ENCODE measurements at places on chromosomes 12 and 14.
A peak's percentile ranks its signal among the peaks of the same experiment; 100 is the strongest.

GRCh38 chr12:92796650-92797049, 93.9 kb downstream of the PLEKHG7 start:
- no peak for DNase-seq

- DNase-seq, result no peak
These were observed 530.1 kb downstream of the NRXN3 start for GRCh38 chr14:78700236-78700635.

- no peak for DNase-seq
These were observed 31.6 kb downstream of the CHST11 start for GRCh38 chr12:104488374-104488773.

- DNase-seq, result no peak
These were observed 358.3 kb downstream of the SLC6A15 start for GRCh38 chr12:84554199-84554723.

DNA sequence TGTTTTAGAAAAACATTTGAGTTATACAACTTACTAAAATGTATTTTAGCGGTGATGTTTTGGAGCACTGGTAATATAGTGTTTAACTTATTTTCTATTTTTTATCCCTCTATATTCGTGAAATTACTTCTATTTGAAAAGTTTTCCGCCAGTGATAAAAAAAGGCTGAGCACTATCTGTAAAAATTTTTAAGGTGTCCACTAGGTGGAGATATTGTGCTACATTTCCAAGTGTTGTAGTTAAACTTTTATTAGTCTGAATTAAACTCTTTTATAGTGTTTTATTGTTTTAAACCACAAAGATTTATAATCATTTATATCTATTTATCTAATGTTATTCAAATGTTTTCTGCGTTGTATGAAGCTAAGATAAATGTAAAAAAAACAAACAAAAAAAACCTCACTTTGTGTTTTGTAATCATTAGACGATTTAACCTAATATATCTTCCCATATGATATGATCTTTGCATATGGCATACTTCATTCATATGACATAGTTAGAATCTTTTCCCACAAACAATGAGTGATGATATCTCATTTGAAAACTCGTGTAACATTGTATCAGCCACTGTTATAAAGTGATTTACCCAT, 11.8 kb downstream of the ALG10B start:
- DNase-seq, result peak; percentile 72

GRCh38 chr12:50981319-50982239, 29.2 kb downstream of the HIGD1C start:
- DNase-seq, result no peak

- DNase-seq, result peak; percentile 51
These were observed 262.0 kb downstream of the MED13L start for GRCh38 chr12:116015525-116015924.

GRCh38 chr14:90319173-90319572, 12.6 kb downstream of the NRDE2 start:
- no peak for DNase-seq

GRCh38 chr12:12533238-12533829, 29.3 kb downstream of the DUSP16 start:
- no peak for DNase-seq

DNA sequence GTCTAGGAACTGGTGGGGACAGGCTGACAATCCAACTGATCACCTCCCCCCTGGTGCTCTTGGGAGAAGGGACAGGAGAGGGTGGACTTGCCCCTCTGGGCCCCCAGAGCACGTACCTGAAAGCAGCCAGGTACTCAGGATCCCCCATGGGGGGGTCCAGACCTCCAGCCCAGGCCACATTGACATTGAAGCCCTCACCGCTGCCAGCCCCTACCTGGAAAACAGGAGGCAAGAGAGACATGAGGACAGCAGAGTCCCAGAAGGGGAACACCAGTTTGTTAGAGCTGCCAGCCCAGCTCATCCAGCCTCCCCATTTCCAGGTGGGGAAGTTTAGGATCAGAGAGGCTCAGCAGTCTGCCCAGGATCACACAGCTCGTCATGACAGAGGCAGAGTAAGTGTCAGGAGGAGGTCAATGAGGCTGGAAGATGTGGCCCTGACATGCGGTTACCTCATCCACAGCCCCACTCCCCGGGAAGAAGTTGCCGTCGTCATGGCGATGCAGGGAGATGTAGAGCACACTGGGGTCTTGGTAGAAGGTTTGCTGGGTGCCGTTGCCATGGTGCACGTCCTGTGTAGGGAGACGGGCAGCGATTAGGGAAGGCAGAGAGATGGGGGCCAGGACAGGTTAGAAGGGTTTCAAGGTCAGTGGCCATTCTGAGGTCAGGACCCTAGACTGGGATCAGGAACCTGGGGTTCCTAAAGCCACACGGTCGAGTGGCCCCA, 14.7 kb downstream of the SLC48A1 start:
- DNase-seq, result no peak

All from hematopoietic multipotent progenitor cell treated with erythropoietin and hydrocortisone succinate and interleukin-3 and kit ligand, for 8 days (in vitro differentiated cells).